ENCODE measurements at places on chromosomes 11 and 22. TPM values are rescaled to one million over a fixed set of nuclear protein-coding genes. Genes with fewer than 3 reads are reported as not detected.

KDELR3 gene
- 22.3 TPM for total RNA-seq

NKAPD1 gene
- total RNA-seq = 31.1 TPM

UCP3 gene
- total RNA-seq = 1.4 TPM

RAC2 gene
- total RNA-seq = 4.8 TPM

GRCh38 chr22:50011447-50012210, 936 bp downstream of the IL17REL start:
- DNase-seq = no peak

DNA sequence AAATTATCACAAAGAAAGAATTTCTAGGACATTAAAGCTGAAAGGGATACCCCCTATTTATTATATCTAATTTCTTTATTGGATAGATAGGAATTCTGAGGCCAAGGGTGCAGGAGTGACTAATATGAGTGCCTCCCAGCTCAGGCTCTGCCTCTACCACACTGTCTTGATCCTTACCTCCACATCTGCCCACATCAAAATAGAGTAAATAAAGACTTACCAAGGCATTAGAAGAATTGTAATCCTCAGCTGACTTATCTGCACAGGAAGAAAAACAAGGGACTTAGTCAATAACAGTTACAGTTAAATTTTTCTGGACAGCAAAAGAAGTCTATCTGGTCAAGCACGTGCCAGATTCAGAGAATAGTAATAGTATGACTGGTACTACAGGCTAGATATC, 72.6 kb upstream of the GDPD4 start:
- DNase-seq = no peak

GRCh38 chr22:20661473-20661872, 112.4 kb upstream of the SERPIND1 start:
- no peak for DNase-seq

DNA sequence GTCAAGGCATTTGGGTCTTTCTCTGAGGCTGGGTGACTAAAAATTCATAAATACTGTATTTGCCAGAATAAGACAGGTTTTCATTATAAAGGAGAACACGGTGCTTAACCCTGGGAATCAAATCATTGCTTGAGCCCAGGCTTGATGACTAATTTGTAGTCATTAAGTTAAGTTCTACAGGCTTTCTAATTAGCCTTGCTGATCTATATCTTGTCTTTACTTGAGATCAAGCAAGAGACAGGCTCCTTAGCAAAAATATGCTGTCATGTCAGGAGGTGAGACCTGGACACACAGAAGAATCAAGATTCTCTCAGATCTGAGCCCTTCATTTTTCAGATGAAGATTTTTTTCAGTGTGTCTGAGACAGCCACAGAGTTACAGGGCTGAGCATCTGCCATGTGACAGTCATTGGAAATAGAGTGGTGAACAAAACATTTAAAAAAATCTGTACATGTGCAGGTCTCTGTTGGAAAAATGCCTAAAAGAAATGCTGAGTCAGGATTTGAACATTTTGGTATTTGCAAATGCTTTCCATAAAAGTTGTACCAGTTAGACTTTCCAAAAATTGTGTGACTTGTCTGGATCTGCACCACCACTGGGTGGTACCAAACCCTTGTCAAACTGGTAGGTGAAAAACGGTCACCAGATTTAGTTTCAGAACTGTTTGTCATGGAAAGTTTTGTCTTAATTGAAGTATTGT, 14.6 kb downstream of the ACAT1 start:
- DNase-seq = no peak

DNA sequence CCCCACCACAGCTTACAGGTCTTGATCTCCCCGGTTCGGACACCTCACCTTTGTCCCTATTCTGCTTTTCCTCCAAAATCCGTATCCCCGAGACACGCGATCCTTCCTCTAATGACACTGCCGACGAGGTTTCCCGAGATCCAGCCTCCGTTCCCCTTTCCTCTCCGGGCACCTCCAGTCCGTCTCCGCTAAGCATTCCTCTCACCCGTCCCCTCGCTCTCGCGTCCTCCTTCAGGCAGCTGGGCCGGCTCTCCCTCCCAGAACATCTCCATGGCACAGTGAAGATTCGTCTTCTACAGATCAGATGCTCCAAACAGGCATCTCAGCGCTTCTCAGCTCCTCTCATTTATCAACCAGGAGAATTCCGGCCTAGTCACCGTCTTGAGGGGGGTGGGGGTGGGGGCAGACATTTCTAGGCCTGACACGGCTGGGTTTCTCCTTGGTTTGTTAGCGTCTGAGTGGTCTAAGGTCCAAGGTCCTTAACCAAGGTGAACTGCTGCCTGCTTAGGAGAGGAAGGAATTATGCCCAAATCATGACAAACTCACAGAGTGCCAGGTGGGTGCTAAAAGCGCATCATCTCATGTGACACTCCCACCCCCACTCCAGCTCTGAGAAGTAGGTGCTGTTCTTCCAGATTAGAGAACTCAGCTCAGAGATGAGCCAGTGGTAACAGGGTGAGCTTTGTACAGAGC, at the start of gene SPTBN2:
Gene SPTBN2, minus strand, starts transcription at position 524 of the 693 bp plus-strand sequence. CDS start 7,976 bp downstream, outside the sequence.
- DNase-seq = peak; percentile 38

DNA sequence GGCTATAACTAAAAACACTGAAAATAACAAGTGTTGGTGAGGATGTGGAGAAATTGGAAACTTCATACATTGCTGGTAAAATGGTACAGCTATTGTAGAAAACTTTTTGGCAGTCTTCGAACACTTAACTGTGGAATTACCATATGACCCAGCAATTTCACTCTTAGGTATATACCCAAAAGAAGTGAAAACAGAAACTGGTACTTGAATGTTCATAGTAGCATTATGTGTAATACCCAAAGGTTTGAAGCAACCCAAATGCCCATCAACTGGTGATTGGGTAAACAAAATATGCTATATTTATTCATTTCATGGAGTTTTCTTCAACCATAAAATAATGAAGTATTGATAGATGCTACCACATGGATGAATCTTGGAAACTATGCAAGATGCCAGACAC, 40.8 kb upstream of the FTH1 start:
- no peak for DNase-seq
